ENCODE measurements at places on chromosomes 6 and 20. TPM values are rescaled to one million over a fixed set of nuclear protein-coding genes. Genes with fewer than 3 reads are reported as not detected.

Gene SPDEF
- not detected for total RNA-seq

GRCh38 chr6:142014515-142014914 is 118.2 kb upstream of the GJE1 start:
- no peak for DNase-seq

DNA sequence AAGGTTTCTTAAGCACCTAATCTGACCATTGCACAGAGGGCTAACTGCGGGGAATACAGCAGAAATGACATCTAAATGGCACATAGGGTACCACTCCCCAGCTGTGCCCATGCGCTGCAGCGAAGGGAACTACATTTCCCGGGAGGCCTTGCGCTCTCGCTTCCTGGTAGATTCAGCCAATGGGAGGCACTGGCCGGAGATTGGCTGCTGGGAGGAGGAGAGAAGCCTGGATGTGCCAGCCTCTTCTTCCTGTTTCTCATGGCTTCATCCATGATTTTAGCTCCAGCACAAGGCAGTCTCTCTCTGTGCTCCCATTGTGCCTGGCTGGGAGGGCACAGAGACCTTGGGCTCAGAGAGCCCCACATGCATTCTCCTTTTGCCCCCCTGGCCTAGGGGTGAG is 101.7 kb upstream of the FOXA2 start:
- peak; percentile 36 for DNase-seq

- no peak for DNase-seq
Measured at GRCh38 chr6:13238640-13239216, 89.6 kb downstream of the TBC1D7 start.

- no peak for DNase-seq
Measured at GRCh38 chr6:153595903-153596302, 443.1 kb upstream of the OPRM1 start.

DNA sequence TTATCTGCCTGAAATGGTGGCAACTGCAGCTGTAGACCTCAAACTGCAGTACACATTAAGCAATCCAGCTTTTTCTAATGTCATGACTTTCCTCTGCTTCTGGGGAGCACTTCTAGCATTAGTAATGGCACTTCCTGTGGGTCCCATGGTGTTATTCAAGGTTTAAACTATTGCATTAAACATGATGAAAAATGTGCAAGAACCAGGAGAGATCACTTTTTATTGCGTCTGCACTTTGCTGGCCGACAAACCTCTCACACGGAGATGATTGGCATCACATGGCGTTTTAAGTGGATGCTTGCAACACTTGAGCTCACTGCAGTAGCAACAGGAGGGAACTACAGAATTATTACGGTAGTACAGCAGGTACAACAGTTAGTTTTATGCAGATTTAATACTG is 148.4 kb downstream of the HIVEP2 start:
- peak; percentile 36 for DNase-seq

Gene C2
- total RNA-seq, result 3.7 TPM

Gene RAET1G
- total RNA-seq, result not detected

- DNase-seq, result no peak
Measured at GRCh38 chr6:102223942-102224341, 830.4 kb downstream of the GRIK2 start.

DNA sequence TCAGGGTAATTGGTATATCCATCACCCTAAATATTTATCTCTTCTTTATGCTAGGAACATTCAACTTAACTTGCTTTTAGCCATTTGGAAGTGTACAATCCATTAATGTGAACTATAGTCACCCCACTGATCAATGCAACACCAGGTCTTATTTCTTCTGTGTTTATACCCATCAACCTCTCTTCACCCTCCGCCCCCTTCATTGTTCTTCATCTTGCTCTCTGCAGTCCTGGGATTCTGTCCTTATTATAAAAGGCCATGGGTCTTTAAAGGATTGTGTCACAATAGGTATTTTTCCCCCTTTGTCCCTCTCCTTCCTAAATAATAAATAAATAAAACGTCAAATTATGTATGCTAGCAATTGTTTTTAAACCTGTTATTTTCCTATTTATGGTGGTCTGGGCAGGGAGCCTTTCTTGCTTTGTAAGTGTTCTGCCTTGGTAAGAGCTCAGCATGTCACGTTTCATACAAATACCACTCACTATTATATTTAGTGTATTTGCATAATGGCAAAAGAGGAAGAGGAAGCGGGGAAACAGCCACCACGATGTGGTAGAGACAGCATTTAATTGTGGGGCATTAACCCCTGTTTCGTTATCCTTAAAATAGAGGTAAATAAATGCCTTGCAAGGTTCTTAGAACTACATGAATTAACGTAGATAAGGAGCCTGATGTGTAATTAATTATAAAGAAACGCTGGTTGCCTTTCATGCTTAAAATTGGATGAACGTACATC is 1.9 kb downstream of the ABRACL start:
- no peak for DNase-seq

DNA sequence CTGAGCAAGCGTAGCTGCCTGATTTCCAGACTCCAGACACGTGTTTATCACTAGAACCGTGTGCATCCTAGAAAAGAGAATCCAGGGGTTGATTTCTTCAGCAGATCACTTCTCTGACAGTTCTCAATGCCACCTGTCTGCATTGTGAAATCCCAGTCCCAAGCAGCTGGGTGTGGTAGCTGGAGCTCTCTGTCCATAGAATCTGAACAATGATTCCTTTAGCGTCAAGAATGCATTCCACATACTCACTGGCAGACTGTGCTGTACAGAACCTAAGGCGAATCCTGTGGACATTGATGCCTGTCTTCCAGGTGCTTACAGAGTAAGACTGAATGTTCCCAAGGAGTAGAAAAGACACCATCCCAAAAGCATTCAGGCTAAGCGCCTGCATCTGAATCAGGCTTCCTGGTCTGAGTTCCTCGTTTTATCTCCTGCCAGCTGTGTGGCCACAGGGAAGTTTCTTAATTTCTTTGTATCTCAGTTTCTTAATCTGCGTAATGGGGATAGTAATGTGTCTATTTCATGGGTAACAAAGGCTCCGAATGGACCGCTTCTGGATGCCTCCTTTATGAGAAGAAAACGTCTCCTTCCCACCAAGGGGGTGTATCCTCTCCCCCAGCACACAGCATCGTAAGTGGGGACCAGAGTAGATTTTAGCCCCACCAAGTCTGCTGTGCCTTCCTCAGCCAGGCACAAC is 10.4 kb upstream of the TRAF3IP2 start:
- DNase-seq, result no peak

Gene TAAR1
- not detected for total RNA-seq

GRCh38 chr6:134816780-134817179 is 133.1 kb downstream of the ALDH8A1 start:
- DNase-seq, result no peak

GRCh38 chr20:24610341-24611115 is 141.1 kb downstream of the SYNDIG1 start:
- no peak for DNase-seq

GRCh38 chr6:13787137-13787536 is 27.2 kb downstream of the MCUR1 start:
- no peak for DNase-seq

- no peak for DNase-seq
Measured at GRCh38 chr20:19555726-19556125, 202.3 kb upstream of the RIN2 start.

GRCh38 chr6:8064638-8065518 is 689 bp upstream of the BLOC1S5 start:
- no peak for DNase-seq

GRCh38 chr6:120584111-120584760 is 750.0 kb downstream of the TBC1D32 start:
- DNase-seq, result no peak

DNA sequence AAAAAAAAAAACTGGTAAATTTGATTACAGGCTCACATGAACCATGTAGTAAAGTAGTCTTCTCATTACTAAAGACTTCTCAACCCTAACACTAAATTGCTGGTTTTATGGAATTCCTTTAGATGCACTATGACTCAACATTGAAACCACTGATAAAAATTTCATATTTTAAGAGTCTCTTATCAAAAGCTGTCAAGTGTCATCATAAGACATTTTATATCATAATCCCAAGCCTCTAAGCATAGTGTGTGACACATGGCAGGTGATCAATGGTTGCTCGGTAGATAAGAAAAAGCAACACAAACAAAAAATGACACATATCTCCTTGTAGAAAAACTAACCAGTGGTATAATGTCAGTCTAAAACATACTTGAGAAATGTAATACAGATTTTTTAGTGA is 258.4 kb downstream of the RNGTT start:
- no peak for DNase-seq

Gene COL9A1
- total RNA-seq, result 16.5 TPM

DNA sequence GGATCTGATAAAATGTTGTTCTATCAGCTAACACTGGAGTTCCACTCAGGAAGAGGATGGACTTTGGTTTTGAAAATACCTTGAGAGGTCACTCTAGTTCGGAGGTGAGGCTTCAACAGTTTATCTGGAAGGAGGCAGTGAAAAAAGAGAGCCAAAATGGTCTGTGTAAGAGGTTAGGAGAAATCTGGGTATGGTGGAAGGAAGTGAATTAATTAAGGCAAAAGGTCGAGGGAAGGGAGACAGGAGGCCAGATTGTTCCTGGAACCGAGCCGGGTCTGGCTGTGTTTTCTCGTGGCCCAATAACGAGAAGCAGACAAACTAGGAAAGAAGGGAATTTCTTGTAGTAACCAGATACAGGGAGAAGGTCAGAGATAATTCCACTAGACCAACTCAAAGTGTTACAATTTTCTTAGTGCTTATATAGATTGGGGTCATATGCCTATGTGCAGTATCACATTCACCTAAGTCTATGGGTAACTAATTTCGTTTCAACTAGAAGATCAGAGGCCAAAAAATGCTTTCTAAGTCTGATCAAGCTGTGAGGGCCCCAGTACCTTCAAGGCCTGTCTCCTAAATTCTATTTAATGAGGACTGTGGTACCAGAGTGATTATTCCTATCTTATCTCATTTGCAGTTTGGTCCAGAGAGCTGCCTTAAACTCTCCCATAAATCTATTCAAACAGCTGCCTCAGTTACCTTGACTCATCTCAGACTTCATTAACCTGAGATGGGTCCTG is 96.0 kb upstream of the SNX9 start:
- peak; percentile 33 for DNase-seq

GRCh38 chr6:96659084-96659845 is 96.3 kb downstream of the FHL5 start:
- DNase-seq, result no peak

Gene GSTA3
- not detected for total RNA-seq

Gene ADAM33
- not detected for total RNA-seq
